Astrocyte of the spinal cord (primary cell): ENCODE measurements at places on chromosomes 3 and 15.
A peak's percentile ranks its signal among the peaks of the same experiment; 100 is the strongest.

DNA sequence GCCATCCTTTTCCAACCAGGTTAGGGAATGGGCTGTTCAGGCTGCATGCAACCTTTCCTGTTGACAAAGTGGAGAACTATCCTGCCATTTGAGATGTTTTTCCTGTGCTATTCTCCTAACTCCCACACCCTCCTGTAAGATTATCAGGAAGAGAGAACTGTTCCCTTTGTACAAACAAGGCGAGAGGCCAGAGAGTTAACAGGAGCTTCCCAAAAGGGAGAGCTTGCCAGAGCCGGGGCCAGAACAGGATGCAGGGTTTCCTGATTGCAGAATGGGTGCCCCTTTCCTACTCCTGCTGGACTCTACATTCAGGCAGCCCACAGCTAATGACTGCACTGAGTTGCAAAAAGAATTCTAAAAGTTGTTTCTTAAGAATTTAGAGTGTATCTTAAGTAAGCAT is 17.1 kb downstream of the PML start:
- no peak for DNase-seq

DNA sequence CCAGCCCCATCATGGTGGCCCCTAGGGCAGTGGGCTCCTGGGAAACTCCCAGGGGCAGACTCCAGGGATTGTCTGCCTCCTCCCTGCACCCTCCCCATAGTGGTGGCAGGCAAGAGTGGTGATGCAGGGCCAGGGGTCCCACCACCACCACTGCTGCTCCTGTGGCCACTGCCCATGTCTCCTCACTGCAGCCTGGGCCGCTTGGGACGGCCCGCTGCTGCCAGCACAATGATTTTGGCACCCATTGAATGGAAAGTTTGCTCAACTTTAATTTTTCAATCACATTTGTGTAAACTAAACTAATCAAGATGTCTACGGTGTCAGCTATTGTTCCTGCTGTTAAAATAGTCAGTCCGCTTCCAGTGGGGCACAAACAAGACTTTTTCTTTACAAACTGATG is 92.1 kb upstream of the TNFSF10 start:
- DNase-seq = no peak

GRCh38 chr3:179016979-179017670 is 54.5 kb downstream of the ZMAT3 start:
- no peak for DNase-seq

- no peak for DNase-seq
Measured at GRCh38 chr3:90032980-90033641, 925.7 kb downstream of the EPHA3 start.

- peak; percentile 24 for DNase-seq
Measured at GRCh38 chr3:65401359-65402305, 637.1 kb downstream of the MAGI1 start.

DNA sequence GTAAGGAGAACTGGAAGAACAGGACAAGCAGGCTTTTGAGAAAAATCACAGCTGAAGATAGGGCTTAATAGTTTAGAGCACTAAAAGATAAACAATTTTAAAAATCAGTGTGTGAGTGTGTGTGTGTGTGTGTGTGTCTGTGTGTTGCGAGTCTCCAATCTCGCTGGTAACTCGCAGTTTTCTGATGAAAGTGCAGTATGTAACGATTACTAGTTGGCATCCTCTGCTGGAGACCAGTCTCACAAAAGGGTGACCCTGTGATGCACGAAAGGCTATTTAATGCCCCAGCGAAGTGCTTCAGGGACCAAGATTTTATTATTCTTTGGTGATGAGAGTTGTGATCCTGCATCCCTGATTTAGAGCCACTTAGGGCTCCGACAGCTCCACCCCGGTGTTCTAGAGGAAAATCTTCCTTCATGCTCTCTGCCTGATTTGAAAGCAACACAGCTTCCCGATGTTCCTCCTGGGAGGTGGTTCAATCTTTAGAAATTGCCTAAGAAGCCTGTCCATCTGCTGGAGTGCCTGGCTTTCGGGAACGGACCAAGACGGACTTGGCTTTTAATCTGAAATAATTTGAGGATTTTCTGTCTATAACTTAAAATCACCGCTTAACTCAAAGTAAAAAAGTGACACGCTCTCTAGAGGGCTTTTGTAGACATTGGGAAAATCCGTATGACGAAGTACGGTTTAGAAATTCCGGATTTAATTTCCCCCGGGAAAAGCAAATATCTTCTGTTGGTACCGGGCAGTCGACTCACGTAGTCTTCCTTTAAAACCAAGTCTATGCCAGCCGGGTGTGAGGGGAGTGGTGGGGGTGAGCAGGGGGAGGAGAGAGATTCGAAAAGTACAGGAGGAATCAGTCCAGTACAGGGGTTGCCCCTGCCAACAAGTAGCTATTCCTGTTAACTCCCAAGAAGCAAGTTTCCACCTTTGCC is 1.1 kb upstream of the ALCAM start:
- DNase-seq = peak; percentile 87

- no peak for DNase-seq
Measured at GRCh38 chr15:81049835-81050234, 49.1 kb downstream of the TLNRD1 start.

- no peak for DNase-seq
Measured at GRCh38 chr3:65858749-65859148, 180.0 kb downstream of the MAGI1 start.

DNA sequence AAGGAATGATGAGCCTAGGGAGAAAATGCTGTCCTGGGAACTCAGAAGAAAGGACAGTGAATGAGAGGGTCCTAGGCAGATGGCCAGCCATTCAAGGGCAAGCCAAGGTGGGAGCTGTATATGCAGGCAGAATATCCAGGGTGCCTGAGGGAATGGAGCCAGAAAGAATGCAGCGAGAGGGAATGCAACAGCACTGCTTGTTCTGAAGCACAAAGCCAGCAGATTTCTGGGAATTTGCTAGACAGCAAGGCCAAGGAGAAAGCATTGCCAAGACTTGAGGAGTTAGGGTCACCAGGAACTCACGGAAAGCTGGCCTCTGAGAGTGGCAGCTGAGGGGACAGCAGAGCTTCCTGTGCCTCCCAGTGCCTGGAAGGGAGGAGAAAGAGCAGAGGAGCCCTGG is 200.6 kb downstream of the MYRIP start:
- DNase-seq = no peak

GRCh38 chr3:128307029-128307633 is 153.8 kb downstream of the EEFSEC start:
- DNase-seq = no peak

DNA sequence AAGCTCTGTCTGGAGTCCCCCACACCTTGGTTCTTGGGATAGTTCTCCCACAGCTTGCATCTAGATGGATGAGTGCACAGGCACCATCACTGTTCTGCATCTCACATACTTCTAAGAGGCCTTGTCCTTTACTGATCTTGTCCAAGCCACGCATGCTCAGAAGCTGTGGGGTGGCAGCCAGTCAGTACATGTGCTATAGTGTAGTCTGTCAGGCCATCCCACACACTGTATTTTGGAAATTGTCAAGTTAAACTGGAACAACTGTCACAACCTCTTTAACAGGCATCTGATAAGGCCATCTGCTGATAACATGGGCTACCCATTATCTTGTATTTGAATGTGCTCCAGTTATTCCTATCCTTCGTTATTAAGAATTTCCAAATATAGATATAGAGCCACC is 296.5 kb upstream of the AZI2 start:
- no peak for DNase-seq

GRCh38 chr3:32395496-32395895 is 3.8 kb downstream of the CMTM7 start:
- DNase-seq = no peak

DNA sequence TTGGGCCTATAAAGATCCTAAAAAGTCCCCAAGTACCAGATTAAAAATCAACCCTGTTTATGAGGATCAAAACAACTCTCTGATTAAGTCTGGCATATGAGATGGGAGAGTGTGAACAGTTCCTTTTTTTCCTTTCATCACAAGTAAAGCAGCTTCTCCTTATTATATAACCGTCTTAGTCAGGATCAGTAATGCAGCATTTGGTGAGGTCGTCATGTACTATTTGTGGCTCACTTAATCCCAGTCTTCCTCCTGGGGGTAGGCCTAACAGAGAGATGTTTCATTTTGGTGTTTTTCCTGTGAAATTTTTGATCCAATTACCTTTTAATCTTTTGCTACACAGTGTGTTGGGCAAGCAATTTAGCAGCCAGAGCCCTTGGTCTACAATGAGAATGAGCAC is 333.1 kb upstream of the KCNMB2 start:
- DNase-seq = no peak

DNA sequence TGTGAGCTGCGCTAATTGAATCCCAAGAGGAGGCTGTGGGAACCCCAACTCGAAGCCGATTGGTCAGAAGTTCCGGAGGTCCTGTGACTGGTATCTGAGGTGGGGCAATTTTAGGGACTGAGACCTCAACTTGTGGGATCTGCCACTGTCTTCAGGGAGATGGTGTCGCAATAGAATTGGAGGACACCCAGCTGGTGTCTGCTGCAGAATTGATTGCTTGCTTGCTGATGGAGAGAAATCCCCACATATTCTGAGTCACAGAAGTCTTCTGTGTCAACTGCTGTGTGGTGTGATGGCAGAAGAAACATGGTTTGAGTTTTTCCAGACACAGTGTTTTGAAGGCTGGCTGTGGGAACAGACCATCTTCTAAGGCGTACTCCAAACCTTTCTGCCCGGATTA is 99.7 kb upstream of the PLXNA1 start:
- no peak for DNase-seq

- peak; percentile 10 for DNase-seq
Measured at GRCh38 chr15:91853948-91854638, 585 bp downstream of the SLCO3A1 start.

DNA sequence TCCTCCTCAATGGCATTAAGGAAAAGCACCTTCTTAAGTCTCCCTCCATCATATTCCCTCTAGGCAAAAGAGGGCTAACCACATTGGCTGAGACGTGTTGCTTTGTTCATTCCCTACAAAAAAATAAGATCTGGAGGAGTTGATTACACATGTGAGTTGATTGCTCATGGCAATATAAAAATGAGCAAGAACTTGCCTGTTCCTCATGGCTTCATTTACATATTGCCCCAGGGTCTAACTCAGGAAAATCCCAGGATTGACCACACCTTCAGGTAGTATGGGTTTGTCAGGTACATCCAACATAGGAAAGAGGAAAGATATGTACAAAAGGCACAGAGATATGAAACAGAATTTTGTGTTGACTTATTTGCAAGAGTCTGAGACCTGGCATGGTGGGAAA is 35.5 kb downstream of the NFKBIZ start:
- no peak for DNase-seq

- DNase-seq = no peak
Measured at GRCh38 chr3:108133048-108133369, 42.2 kb upstream of the CD47 start.
